ENCODE measurements at places on chromosomes 7 and 10. TPM values are rescaled to one million over a fixed set of nuclear protein-coding genes. Genes with fewer than 3 reads are reported as not detected.

The ITIH2 gene
- not detected for total RNA-seq

DNA sequence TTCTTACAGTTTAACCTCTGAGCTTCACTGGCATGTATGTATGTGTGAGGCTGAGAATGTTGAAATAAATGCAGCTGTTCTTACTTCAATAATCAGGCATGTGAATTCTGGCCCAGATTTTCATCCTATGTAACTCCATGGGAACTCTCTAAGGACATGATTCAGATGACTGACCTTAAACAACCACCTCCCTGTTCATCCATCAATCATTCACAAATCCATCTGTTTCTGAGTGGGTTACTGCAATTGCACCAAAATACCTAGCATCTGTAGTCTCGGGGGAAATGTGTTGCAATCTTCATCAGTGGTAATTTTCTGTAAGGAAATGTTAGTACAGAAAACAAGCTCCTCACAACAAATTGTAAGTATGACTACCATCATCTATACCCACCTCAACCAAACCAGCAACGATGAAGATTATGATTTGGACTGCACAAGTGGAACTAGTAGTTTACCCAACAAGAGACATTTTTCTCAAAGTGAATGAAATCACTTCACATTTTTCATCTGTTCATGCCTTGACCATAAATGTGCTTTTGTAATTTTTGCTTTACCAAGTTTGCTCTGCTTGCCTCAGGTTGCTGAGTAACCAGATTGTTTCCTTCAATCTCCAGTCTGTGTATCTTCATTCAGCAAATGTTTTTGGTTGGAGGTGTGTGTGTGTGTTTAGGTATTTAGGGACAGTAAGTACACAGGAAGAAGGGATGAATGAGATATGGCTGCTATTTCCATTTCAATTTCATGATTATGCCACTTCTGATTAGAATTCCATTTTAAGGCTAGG is 65.7 kb upstream of the FZD8 start:
- no peak for DNase-seq

DNA sequence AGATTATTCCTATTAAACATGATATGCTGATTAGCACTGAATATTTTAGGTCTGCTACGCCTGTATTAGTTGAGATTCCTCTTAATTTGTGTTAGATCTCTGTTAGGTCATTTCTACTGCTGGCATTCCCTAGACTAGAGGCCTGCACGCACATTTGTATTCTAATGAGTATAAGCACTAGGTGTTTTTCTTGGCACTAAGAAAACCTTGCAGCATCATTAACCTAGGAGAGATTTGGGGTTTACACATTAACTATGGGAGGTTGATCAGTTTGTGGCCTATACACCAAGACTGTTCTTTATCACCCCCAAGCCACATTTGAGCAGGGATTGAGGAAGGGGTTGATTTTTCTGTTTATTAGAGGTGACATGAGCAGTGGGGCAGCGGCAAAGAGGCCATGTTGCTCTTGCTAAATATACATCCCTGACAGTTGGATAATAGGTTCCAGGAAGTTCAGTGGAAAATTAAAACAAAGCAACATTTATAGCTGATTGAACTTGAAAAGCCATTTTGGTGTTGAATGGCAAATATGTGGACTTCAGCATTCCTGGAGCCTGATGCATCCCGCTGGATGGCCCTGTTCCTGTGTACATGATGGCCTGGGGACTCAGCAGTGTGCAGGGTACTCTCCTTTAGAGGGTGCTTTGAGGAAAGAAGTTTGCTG is 65.2 kb downstream of the GBF1 start:
- peak; percentile 25 for DNase-seq

DNA sequence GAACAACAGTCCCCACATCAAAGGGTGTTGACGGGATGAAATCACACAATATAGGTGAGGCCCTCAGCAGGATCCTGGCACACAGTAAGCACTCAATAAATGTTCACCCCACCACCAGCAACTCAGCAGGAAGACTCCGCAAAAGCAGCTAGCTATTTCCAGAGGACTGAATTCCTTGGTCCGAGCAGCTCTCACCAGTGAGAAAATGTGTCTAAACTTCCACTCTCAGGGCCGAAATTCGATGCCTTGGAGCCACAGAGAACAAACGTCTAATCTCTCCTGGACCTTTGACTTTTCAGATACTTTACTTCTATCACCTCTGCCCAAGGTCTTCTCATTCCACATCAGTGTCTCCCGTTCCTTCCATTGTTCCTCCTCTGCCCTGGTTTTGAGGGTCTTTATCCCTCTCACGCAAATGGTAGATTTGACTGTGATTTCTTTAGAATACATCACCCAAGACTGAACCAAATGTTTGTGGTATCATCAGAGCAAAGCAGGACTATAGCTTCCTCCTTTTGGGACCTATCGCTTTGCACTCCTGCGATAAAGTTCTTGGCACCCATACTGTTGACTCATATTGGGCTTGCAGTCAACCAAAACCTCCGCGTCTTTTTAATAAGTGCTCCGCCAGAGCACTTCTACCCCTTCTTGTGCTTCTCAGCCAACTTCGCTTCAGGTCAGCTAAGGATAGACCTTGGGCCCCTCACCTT is 903 bp upstream of the NT5C2 start:
- DNase-seq: no peak

DNA sequence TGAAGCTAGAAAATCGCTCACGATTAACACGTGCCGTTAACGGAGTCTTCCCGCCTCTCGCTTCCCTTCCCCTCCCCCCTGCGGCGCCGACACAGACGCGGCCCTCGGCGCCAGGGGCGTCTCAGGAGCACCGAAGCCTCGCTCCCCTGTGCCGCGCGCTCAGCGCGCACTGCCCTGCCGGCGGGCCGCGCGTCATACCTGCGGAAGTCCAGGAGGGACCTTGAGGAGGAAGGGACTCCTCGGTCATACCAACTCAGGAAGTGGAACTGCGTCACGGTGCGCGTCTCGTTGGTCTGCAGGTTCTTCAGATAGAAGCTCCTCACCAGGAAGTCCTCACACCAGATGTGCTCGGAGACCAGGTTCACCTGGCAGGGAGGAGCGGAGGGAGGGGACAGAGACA is 239.6 kb downstream of the DNAJB6 start:
- DNase-seq: no peak

DNA sequence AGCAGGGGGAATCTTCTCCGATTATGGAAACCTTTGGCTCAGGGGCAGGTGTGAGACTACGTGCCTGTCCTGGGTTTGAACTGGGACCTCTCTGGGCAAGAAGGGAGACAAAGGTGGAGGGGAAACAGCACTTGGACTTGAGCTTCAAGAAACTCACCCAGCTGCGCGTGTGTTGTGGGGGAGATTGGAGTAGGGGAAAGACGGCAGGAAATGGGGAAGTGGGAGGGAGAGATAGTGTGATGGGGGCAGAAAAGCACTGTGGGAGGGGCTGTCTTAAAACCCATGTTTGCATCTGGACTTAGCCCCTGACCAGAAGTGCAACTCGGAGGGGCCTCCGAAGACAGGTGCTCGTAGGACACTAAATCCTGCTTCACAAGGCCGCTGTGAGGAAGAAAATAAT is 107.0 kb downstream of the HIP1 start:
- no peak for DNase-seq

DNA sequence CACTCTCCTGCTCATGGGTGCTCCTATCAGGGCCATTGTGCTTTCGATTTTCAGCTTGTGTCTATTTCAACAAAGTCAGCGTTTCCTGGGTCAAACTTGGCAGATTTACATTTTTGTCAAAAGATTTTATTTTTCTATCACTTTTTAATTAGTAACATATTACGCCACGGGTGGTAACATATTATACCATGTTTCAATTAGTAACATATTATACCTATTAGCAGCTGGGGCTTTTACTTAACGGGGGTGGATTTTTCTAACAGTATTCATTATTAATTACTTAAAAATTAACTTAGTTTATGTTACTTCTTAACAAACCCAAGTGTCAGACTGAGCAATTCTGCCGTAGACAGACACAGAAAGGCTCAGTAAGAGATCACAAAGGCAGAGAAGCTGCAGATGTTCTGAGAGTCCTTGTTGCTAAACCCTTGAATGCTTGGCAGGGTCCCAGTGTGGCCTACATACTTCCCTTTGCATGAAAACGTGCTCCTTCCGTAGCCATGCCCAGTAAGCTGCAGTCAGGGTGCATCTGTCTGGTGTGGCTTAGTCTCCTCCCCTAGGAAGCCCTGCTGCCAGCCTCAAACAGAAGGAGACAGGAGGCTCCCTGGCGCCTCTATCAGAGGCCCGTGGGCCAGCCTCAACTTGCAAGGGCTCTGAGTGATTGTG is 263.1 kb upstream of the CXCL12 start:
- DNase-seq: no peak

The EN2 gene
- total RNA-seq: not detected

- no peak for DNase-seq
These were observed 284.6 kb downstream of the KLF6 start for GRCh38 chr10:3500408-3500856.

DNA sequence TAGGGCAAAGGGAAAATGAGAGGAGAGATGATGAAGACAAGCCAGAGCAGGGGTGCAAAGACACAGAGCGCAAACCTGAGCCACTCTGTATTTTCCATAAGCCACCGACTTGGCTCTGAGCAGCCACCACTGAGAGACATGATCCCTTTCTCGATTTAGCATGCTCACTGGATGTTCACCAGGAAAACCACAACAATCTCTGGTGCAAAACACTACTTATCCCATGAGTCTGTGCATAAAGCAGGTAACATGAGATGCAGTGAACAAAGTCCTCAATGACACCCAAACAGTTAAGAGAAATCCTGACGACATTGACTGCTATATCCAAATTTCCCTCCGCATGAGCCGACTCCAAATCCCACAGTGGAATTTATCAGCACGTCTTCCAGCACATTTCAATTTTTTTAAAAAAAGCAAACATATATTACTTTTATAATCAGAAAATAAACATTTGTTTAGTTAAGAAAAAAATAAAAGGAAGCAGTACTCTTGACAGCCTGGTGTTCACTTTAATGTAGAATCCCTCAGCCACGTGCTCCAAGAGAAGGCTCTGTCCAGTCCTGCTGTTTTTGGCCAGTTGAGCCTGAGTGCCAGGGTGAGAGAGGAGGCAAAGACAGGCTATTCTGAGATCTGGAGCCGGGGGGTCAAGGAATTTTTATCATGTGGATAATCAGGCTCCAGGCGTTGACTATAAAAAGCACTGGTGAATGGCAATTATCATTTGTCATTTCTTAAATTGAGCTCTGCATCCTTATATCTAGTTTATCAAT is 238.4 kb downstream of the KCNMA1 start:
- no peak for DNase-seq

DNA sequence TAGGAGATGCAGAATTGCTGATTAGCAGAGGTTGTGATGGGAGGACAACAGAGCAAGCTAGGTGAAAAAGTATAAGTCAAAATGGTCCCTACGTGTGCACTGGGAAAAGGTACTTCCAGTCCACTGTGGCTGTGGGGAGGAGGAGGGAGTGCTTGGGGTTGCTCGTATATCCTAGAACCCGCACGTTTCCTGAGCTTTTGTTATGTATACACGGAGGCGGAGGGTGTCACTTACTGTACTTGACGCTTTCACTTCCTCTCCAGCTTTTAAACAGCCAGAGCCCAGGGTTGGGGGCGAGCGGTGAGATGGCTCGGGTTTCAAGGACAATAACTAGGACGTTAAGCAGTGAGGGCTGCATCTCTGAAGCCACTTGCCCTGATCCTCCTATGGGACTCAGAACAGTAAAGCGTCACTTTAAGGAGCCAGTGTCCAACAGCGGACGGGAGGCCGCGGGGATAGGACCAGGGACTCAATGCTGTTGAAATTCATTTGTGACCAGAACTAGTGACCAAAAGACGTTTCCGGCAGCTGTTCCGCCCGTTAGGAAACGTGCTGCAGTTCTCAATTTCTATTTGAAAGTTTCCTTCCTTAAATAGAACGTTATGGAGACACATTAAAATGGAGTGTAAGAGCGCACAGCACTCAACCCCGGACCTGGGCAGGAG is 985 bp upstream of the ETV1 start:
- peak; percentile 58 for DNase-seq

The H2BK1 gene
- total RNA-seq: not detected

GRCh38 chr7:149286811-149287400 is 24.9 kb downstream of the ZNF783 start:
- no peak for DNase-seq

The NXPH1 gene
- total RNA-seq: not detected

- DNase-seq: no peak
These were observed 109.6 kb downstream of the NKX6-2 start for GRCh38 chr10:132676193-132676891.

- no peak for DNase-seq
These were observed 89.9 kb downstream of the JMJD1C start for GRCh38 chr10:63375859-63376258.

The GIMAP6 gene
- total RNA-seq: not detected

The C10orf105 gene
- not detected for total RNA-seq

DNA sequence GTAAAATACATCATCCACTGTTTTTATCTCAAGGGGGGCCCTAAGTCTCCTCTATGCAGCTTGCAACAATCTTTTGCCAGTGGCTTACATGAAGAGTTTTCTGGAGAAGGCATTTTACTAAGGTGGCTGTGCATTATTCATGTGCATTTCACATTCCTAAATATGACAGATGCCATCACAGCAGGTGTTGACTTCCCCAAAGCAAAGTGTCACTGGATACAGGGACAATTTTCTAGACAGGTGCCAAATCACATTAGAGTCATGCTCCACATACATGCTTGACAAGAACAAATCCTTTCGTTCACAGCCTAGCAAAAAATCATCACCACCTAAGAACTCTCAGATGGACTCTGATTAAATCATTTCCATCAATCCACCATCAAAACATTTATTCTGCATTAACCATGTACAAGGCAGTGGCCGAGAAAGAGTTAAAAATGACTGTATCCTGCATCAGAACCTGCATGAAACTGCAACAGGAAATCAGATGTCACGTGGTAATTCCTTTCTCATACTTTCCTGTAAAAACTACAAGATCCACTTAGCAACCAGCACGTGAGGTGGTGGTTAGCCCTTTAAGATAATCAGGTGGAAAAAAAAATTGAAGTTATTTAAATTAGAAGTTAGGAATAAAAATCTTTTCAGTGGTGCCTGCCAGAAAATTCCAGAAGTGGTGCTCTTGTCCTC is 88.2 kb upstream of the AFAP1L2 start:
- DNase-seq: peak; percentile 69

DNA sequence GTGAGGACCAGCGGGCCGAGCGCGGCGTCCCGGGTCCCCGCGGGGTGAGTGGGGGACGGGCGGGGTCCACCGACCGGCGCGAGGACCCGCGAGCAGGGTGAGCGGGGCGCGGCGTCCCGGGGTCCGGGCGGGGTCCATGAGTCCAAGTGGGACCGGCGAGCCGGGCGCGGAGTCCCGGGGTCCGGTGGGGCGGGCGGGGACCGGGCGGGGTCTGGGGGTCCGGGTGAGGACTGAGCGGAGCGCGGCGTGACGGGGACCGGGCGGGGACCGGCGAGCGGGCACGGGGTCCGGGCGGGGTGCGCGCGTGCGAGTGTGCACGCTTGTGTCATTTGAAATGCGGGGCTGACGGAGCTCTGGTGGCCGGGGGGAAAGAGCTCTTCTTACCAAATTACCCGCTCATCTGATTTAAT is 765 bp downstream of the CELF2 start:
- DNase-seq: no peak

The AKR1E2 gene
- not detected for total RNA-seq

All from A172 (cell line).